Effector CD8-positive, alpha-beta T cell (primary cell): ENCODE measurements at places on chromosomes 7 and 10.
A peak's percentile ranks its signal among the peaks of the same experiment; 100 is the strongest.

- no peak for DNase-seq
Measured at GRCh38 chr7:155860840-155861479, 48.7 kb upstream of the SHH start.

GRCh38 chr7:138603549-138604318 lies 97.4 kb downstream of the SVOPL start:
- no peak for DNase-seq

DNA sequence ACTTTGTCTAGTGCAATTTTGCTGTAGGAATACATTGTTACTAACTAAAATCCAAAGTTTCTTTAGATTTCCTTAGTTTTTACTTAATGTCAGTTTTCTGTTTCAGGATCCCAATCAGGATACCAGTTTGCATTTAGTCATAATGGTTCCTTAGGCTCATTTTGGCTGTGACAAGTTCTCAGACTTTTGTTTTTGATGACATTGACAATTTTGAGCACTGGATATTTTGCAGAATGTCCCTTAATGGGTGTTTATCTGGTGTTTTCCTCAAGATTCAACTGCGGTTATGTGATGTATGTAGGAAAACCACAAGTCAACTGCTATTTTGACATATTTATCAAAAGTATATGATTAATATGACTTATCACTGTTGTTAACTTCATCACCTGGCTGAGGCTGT lies 482.6 kb downstream of the PCDH15 start:
- no peak for DNase-seq

DNA sequence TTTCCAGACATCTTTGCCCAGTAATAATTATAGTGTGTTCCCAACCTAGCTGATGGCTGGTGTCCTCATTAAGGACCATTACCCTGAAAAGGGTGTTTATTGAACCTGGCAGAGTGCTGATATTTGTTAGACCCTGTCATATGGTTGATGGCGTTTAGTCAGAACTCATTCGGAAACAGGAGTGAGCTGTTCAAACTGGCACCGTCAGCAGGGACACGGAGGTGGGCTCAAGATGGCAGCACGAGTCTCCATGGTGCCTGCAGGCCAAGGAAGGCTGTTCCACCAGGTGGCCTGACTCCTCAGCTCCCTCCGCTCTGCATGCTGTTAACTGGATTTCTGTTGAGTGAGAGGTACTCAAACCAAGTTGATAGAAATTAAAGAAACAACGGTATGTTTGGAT lies 589.1 kb upstream of the MGMT start:
- DNase-seq, result no peak

GRCh38 chr7:36840904-36841303 lies 116.6 kb upstream of the AOAH start:
- DNase-seq, result no peak

DNA sequence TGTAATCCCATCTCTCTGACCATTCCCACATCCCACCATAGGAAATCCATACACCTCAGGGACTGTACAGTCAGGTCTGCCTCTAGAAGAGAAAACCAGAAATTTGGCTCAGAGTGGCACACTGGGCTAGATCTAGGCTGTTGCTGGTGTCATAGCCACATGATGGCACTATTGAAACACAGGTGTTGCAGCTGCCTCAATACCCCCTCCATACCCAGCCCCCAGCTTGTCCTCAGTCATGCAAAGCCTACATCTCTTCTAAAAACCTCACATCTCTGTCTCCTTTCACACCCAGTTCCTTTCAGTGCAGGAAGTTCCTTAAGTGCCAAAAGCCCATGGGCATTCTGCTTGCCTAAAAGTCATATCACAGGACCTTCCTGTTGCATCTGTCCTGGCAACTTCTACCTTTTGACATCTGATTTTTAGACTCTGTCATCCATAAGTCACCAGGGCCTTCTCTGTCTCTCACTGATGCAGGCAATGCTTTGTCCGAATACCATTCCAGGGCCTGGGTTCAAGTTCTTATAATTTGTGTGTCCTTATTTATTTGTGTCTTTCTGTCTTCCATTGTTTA lies 27.0 kb upstream of the HIBADH start:
- no peak for DNase-seq

- DNase-seq, result peak; percentile 64
Measured at GRCh38 chr7:50467817-50468610, 17.9 kb upstream of the FIGNL1 start.

- no peak for DNase-seq
Measured at GRCh38 chr10:87886635-87887034, 23.2 kb downstream of the PTEN start.

DNA sequence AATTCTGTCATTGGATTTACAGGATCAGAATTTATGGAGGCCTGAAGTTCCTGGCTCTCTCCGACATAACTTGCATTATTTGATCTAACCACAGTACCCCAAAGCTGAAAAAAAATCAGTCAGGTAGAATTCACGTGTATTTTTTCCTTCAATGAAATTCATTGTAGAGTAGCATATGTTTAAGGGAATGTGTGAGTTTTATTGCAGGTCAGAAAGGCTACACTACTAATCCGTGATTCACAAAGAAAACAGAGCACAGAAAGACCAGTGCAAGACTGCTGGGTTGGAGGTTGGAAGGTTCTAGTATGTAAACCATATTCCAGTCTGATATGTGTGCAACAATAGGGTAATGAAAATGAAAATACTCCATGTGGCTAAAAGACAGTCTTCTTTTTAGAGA lies 247.0 kb upstream of the FERD3L start:
- DNase-seq, result no peak

- DNase-seq, result no peak
Measured at GRCh38 chr10:43229208-43230061, 37.4 kb downstream of the RASGEF1A start.

GRCh38 chr10:101111547-101111946 lies 19.6 kb upstream of the TLX1 start:
- no peak for DNase-seq

GRCh38 chr10:124596962-124597845 lies 135.6 kb downstream of the LHPP start:
- DNase-seq, result no peak

DNA sequence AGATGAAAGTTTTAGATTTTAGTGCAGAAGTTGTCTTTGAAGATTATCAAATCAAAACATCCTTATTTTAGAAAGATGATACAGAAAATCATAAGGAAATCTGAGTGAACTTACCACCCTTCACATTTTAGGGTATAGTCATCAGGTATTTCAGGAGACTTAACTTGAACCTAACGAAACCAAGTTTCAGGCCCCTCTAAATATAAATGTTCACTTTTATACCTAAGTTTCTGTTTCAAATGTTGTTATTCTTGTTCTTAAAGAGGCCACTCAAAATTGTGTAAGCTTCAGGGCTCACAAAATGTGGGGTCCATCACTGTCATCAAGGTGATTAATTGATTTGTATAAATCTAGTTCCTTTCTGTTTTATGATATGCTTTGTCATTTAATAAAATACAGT lies 216.2 kb downstream of the KIAA1217 start:
- no peak for DNase-seq

- no peak for DNase-seq
Measured at GRCh38 chr7:5451391-5451790, 27.8 kb upstream of the TNRC18 start.

DNA sequence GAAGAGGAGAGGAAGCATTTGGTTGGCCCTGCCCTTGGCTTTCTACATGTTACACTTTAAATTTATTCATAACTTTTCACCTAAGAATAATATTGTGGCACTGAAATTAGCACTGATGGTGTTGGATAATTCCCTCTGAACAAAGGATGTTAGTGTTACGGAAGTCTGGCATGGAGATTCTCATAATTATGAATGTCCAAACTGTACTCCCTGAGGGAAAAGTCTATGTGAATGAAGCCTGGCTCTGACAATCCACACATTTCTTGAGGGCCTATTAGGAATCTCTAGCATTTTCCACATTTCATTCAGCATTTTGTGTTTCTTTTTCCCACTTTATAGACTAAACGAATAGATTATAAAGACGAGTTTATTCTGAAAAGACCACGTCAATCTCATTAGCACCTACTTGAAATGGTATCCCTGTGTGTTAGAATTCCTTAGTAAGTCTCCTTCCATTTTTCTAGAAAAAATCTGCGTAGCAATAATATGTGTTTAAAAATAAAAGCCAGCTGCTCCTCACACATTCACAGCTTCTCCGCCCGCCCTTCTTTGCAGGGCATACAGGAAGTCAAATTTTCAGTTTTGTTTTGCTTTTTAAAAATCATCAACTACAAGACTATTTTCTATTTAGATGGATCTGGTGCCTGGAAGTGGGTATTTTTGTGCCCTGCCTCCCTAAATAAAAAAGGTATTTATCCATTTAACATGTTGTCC lies 131.8 kb upstream of the PALS2 start:
- no peak for DNase-seq

- no peak for DNase-seq
Measured at GRCh38 chr10:52514481-52514880, 200.4 kb downstream of the DKK1 start.

DNA sequence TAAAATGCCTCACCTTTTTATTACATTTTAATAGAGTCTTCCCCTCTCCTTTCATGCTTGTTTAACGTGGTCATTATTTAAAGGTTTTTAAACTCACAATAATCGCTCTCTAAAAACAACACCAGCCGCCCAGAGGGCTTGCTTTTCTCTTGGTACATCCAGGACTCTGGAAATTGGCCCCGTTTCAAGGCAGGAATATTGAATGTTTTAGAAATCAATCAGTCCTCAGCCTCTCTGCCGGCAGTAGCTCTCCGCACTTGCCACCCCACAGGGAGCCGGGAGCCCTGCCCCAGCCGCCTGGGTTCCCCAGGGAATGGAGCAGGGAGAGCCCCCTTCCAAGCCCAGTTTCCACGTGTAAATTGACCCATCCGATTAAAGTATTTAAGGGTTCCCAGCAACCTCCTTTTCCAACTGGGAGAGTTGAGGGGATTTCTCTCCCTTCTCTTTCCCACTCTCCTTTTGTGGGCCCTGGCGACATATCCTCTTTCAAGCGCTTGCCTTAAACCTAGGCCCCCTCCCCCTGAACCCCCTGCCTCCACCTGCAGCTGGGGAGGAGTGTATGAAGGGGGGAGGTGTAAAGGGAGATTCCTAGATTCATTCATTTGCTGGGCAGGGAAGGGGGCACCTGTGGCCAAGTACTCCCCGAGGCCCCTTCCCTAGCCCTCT lies 1.9 kb downstream of the FGF8 start:
- DNase-seq, result no peak

DNA sequence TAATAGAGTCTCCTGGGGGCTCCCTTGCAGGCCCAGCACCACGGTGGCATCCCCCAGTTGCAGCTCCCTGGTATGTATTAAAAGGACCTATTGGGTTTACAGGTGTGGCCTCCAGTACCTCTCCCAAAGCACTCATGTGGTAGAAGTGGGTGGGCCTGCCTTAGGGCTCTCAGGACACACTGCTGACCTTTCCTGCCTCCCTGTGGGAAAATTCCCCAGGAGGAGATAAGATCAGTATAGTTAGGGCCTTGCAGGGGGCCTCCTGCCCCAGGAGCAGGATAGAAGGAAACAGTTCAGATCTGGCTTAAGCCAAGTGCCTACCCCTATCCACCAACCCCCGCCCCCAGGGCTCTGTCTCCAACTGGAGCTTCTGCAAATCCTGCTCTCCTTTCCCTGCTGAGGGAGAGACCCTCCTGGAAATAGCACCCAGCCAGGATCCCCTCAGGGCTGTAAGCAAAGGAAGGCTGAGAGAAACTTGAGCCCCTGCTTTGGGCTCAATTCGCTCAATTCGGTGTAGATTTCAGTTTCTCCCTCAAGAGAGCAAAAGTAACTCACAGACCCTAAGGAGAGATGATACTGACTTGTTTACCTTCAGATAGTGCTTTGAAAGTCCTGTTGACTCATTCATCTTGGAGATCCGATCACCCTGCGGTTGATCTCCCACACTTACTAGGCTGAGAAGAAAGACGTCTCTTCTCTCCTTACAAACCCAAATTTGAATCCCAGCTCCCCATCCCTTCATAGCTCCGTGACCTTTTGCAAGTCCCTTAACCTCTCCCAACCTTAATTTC lies 130.6 kb downstream of the WDR11 start:
- DNase-seq, result no peak

GRCh38 chr10:61047081-61047480 lies 103.1 kb upstream of the RHOBTB1 start:
- no peak for DNase-seq

DNA sequence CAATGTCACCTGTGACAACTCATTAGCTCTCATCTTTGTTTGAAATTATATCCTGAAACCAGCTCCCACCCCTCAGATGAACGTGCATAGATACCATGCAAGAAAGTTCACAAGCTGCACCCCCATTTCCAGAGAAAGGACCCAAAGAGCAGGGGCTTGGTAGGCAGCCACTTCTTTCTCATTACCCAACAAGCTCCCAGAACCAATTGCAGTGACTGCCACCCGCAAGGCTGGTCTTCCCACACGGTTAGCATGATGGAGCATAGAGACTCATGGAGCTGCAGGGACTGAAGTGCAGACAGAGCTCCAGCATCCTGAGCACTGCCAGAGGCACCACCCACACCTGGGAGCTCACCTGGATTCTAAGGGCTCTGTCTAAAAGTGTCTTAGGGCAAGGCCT lies 28.5 kb downstream of the FRMPD2 start:
- no peak for DNase-seq

- DNase-seq, result no peak
Measured at GRCh38 chr7:102434039-102434486, 688 bp downstream of the ORAI2 start.

GRCh38 chr7:80879849-80880248 lies 39.0 kb downstream of the SEMA3C start:
- DNase-seq, result no peak

DNA sequence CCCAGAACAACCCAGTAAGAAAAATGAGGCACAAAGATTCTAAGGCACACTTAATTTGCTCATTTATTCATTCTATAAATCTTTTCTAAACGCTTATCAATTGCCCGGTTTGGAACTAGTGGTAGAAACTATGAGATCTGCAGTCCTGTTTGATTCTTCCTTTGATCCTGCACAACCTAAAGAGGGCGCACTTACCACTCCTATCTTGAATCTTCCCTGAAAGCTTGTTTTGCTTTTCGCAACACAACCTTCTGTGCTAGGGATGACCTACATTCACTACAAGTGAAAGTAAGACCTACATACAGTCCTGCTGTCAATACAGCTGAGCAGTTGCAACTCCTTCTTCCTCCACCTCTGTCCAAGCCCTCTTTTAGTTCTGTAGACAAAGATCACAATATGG lies 12.6 kb upstream of the ARL4A start:
- peak; percentile 5 for DNase-seq

DNA sequence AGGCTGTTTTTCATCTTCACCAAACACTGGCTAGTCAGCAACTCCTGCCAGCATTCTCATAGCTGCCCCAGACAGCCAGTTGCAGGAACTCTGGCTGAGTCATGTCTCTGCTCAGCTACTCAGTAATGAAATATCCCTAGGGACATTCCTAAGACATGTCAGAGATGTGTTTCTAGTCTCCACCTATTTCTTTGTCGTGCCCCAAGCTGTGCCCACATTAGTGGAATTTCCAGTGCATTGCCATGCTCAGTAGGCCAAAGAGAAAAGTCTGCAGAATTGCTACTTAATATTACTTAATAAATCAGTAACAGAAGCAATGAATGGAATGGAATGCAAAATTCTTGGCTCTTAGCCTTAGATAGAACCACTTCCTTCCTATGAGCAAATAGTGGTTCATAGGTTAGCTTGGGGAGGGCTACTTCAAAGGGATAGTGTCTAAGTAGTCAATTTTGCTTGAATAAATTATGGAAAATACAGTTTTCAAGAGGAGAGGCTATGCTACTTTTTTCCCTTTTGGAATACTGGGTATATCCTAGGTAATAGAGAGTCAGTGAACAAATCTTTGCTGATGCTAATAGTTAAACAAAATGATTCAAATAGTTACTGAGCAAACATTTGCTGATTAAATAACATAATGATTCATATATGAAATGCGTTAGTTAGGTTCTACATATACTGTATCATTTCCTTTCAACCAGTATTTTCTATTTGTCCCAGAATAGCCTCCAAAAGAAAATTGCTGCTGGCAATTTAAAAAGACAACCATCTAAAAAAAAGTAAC lies 23.6 kb upstream of the SEMA3C start:
- DNase-seq, result no peak

- DNase-seq, result no peak
Measured at GRCh38 chr7:110623436-110623835, 467.5 kb upstream of the LRRN3 start.
